ENCODE measurements at places on chromosomes 2 and 18.

GRCh38 chr2:96955762-96956161 lies 30.6 kb downstream of the FAM178B start:
- no peak for DNase-seq

- DNase-seq, result peak; percentile 52
These were observed 3.7 kb downstream of the MEX3C start for GRCh38 chr18:51193621-51194287.

- no peak for DNase-seq
These were observed 72.6 kb downstream of the EPAS1 start for GRCh38 chr2:46369783-46370182.

GRCh38 chr18:13562494-13563029 lies 163.8 kb downstream of the FAM210A start:
- DNase-seq, result no peak

GRCh38 chr2:35852-36251 lies 10.5 kb downstream of the FAM110C start:
- no peak for DNase-seq

GRCh38 chr2:217622205-217623060 lies 380.4 kb downstream of the TNS1 start:
- peak; percentile 76 for DNase-seq

GRCh38 chr18:9764011-9764481 lies 55.9 kb downstream of the RAB31 start:
- DNase-seq, result no peak

GRCh38 chr18:74819433-74820059 lies 221.9 kb downstream of the ZNF407 start:
- no peak for DNase-seq

DNA sequence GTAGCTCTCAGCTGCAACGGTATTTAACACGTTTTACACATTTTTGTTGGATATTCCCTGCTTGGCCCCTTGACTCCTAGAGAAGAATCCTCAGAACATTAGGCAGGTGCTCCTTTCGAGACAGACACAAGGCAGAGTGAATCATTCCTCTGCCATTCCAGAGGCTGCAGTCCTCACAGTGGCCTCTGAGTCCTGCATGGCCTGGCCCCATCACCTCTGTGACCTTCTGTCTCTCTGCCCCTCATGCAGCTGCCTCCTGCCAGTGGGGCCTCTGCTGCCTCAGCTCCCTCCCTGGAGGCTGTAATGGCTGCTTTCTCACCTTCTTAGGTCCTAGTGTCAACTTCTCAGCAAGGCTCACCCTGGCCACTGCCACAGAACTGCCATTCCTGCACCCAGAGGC lies 101.3 kb downstream of the PTPRM start:
- no peak for DNase-seq

DNA sequence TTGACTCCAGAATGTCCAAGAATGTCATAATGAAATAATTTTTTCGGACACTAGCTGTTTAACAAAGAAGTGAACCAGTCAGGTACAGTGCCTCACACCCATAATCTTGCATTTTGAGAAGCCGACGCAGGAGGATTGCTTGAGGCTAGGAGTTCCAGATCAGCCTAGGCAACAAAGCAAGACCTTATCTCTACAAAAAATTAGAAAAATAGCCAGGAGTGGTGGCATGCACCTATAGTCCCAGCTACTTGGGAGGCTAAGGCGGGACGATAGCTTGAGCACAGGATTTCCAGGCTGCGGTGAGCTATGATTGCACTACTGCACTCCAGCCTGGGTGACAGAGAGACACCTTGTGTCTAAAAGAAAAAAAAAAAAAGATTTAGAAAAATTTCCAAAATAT lies 235.8 kb upstream of the FN1 start:
- DNase-seq, result no peak

GRCh38 chr2:203591642-203592041 lies 56.5 kb upstream of the RAPH1 start:
- peak; percentile 54 for DNase-seq

- peak; percentile 13 for DNase-seq
These were observed 2.2 kb downstream of the TBR1 start for GRCh38 chr2:161418275-161418714.

- no peak for DNase-seq
These were observed 59.7 kb downstream of the MYO3B start for GRCh38 chr2:170237572-170238120.

- DNase-seq, result no peak
These were observed 73.8 kb upstream of the PROKR1 start for GRCh38 chr2:68569604-68570003.

DNA sequence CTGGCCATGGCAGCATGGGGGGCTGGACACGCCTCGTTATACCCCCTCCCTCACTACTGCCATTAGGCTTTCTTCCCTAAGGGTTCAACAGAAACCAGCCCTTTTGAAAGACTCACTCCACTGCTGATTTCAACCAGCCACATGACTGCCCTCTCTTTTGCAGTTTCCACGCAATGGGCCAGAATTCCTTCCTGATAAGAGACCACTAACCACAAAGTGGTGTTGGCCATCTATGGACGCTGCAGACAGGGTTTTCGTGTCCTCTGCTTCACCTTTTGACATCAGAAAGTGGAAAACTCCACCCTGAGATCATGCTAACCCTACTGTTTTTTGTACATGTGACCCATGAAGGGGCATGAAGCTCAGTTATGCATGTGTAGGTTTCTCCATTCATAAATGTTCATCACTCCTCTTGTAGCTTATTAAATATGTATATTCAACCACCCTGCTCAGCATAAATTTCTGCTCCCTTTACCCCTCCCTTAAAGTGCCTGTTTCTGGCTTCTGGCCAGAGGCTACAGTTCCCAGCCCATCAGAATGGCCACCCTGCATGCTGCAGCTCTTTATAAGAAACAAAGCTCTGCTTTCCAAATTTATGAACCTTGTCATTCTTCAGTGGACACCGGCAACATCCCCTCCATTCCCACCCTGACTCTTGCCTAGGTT lies 106.6 kb upstream of the MSH6 start:
- no peak for DNase-seq

DNA sequence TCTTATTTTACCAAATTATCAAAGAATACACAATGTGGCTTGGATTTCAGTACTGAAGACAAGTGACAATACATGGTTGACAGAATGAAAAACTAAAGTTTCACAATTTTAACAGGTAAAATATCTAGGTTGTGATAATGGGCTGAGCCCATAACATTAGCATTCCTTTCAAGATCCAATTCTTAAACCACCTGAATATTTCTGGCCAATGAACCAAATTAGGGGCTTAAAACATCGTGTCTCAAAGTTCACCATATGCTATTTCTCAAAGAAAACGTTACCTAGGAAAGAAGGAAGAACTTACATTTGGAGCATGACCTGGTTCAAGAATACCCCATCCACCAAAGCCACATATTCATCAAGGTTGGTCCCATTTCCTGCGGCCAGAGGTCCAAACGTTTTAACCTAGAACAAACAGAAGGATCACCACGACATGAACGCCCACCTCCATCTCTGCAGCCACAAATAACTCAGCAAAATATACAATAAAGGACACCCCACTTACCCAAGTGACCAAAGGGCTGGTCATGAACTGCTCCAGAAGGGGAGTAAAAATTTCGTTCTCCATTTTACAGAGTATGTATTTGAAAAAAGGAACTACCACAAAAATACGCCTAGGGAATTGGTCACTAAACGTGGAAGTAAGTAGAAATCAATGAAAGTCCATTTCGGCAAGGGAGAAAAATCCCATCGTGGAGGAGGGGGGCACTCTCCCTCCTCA lies 984 bp downstream of the CCDC88A start:
- peak; percentile 27 for DNase-seq

DNA sequence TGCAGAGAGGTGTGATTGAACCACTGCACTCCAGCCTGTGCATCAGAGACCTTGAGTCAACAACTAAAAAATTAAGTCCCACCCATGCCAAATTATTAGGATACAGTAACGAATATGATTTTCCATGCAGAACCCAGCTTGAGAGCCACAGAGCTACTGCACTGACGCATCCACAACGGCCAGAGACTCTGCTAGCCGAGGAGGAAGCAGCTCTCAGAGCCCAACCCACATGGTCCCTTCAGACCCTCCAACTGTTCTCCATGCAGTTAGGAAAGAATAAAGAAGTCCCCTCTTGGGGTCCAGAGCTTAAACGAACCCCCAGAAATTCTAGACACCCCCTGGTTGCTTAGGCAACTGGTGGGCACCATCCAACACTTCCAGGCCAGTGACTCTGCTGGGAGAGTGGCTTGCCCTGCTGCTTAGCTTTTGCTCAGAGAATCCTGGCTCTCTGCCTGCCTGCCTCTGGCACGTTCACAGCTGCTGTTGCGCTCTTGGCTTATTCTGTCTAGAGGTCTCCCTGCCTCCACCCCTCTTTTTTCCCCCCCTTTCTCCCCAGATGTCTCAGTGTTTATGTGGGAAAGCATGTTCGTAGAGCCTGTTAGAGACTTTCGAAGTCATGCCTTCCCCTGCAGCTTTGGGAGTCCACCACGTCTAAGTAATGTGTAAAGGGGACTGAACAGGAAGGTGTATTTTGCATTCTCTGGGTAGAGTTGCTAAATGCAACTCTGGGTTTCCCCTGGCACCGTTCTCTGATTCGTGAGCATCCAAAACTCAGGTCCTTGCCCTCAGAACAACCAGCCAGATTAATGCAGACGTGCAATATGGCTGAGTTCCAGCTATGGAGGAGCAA lies 26.0 kb upstream of the SP3 start:
- DNase-seq, result peak; percentile 68

All from astrocyte of the spinal cord (primary cell).